Activated naive CD4-positive, alpha-beta T cell treated with anti-CD3 and anti-CD28 coated beads for 36 hours (primary cell): ENCODE measurements at places on chromosomes 16 and 17. TPM values are rescaled to one million over a fixed set of nuclear protein-coding genes. Genes with fewer than 3 reads are reported as not detected.

Gene SLC13A2
- not detected for total RNA-seq

Gene CRISPLD2
- not detected for total RNA-seq

Gene HBZ
- not detected for total RNA-seq

DNA sequence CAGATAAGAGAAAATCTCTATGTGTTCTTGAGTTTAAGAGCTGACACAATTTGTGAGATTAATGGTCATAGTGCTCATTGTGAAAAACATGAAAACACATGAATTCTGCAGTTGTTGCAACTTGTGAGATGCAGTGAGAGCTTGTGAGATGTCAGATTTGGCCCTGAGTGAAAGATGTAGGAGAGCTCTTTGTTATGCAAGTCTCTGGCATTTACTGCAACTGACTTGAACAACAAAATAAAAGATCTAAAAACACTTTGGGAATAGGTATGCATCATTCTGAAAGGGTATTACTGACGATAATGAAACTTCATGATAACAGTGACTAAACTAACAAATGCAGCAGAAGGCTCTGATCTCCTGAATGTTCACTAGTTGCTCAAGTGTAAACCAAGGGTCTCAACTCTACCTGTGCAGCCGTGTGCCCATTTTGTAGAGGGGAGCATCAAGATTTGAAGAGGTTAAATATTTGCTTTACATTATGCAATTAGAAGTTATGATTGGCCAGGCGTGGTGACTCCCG lies 50.8 kb upstream of the SMIM36 start:
- DNase-seq = no peak

- no peak for DNase-seq
These were observed 140.0 kb downstream of the LAT start for GRCh38 chr16:29124828-29125227.
